ENCODE measurements at places on chromosomes 16 and 17.

DNA sequence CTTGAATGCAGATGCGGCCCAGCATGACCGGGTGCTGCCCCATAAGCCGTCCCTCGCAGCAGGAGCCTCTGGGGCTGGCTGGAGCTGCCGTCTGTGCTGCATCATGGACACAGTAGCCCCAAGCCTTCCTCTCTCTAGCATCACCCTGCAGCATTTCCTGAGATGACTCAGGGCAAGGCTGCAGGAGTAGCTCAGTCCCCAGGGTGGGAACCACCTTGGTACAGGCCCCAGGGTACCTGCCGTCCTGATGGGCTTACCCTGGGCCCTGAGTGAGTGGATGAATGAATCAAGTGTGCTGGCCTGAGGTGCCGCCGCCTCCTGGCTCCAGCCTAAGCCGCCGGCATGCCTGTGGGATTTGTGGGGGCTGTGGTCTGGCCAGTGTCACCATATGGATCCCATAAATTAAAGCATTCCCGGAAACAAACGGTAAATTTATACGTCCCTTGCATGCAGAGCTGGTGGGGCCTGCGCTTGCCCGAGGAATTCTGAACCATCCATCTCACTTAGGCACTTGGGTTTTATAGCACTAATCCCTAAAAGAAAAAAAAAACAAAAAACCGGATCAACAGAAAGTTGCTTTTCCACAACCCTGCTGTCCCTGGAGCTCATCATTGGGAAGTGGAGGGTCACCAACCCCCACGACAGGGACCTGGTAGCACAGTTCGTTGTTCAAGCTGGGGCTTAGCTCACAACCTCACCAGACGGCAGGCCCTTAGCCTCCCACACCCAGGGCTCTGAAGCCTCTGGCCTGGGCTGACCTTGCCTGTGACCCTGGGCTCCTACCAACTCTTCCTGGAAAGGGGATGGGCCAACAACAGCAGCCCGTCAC is 242.6 kb upstream of the CIBAR2 start:
- DNase-seq = no peak

DNA sequence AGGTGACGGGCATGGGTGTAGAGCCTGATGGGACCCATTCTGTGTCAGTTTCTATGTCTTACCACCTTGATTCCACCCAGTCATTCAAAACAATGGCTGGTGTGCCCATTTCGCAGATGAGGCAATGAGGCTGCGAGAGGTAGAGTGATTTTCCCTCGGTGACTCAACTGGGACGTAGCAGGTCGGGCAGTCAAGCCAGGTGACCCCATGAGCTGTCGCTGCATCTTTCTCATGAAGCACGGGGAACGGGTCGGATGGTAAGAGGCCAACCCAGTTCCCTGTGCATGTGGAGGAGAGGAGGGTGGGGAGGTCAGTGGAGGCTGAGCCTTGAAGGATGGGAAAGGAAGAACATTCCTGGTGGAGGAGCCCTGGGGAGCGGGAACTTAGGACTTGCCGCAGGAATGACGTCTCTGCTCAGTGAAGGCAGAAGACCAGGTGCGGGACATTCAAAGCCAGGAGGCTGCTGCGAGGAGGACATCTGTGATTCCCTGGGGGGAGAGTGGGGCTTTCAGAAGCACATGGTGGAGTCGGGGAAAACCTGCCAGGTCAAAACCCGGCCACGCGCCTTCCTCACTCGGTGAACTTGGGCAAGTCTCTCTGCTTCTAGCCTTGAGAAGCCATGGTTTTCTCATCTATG is 1.1 kb downstream of the IL21R start:
- no peak for DNase-seq

DNA sequence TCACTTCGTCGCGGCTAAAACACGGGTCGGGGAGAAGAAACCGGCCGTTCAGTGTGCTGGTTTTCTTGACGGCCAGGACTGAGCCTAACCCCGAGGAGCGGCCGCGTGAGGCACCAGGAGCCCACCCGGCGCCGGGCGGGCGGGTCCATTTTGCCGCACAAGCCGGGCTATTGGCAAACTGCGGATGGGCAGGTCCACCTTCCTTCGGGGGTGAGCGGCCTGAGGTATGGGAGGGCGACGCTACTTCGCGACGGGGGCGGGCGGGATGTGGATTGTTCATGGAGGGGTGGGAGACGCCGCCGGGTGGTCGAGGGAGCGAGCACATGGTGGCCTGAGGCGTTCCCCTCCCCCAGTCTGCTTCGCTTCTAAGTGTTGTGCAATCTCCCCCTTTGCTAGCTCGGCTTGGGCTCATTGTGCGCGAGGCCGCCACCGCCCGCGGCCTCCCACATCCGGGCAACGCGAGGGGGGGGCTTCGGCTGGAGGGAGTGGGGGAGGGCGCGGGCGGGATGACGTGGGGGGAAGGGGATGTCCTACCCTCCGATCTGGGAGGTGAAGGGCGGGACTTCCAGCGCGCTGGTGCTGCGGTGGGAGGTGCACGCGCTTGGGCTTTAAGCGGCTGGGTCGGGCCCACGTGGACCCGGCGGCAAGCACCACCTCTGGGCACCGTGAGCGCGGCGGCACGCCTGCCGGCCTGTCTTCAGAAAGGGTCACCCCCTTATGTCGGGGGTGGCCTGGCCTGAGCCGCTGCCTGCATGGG is 5.9 kb upstream of the CD68 start:
- DNase-seq = peak; percentile 92

DNA sequence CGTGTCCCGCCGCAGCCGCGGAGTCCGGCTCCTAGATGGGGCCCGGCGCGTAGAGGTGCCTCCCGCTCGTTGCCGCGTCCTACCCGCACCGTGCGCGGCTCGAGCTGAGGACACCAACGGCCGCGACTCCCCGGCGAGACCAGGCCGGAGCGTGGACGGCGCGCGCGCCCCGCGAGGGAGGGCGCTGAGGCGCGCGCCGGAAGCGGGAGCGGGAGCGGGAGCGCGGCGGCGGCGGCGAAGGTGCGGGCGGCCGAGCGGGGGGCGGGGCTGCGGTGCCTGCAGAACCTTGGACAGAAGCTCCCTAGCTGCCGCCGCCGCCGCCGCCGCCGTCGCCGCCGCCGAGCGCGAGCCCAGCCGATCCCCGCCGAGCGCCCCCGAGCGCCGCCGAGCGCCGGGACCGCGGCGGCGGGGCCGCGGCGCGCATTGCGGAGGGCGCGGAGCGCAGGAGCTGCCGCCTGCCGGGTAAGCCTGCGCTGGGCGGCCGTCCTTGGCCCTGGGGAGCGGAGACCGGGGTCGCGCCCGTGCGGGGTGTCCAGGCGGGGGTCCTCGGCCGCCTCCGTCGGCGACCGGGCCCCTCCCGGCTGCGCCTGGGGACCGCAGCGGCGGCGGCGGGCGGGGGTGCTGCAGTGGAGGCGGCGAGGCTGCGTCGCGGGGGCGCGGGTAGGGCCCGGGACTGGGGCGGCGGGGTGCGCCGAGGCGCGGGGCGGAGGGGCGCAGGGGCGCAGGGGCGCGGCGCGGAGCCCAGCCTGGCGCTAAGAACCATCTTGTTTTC is at the start of gene CDK5R1:
TSS of gene CDK5R1 (plus strand) at position 293 of the 772 bp plus-strand sequence. CDS start 628 bp downstream, outside the sequence.
- peak; percentile 88 for DNase-seq

All from GM13976 (cell line).